CD4-positive, alpha-beta T cell (primary cell): ENCODE measurements at places on chromosomes 3 and 15. TPM values are rescaled to one million over a fixed set of nuclear protein-coding genes. Genes with fewer than 3 reads are reported as not detected.
A peak's percentile ranks its signal among the peaks of the same experiment; 100 is the strongest.

DNA sequence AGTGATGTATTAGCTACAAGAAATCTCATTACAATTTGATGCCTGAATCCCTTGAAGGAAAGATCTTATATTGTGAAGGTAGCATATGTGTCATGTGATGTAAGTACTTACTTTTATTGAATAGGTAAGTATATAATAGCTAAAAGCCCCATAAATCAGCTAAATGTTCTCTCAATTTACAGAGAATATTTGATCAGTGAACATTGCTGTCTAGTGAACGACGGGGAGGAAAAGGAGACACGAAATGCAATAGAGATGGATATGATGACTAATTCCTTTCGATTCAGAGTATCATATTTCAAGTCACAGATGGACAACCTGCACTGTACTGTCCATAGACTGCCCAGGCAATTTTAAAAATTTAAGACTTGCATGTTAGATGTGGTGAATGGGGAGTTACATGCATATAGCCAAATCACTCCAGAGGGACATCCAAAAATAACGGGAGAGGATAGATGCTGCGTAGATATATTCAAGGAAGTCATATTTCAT lies 462.1 kb upstream of the CDIN1 start:
- DNase-seq = no peak

DNA sequence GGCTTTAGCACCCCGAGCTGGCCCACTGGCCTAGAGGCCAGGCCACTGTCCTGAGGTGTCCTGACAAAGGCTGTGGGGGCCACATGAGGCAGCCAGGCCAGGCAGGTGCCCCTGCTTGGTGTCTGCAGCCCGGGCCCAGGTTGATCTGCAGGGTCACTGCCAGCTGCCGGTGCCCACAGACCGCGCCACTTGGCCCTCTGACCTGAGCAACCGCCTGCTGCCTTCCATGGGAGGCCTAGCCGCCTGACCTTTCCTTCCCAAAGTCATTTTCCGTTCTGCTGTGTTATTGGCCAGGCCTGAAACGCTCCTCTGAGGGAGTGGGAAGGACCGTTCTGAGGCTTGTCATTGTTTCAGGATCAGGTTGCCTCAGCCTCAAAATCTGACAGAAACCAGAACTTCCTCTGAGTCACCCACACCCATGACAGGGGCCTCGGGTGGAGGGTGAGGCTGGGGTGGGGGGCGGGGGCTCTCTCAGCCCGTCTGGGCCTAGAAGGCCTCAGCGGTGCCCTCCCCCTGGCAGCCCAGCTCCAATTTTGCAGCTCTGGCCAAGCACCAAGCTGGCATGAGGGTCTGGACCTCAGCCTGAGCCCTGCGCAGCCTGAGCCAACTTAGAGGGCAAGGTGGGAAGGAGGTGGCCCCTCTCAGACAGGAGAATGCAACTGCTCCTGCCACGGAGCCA lies 140.7 kb upstream of the MEF2A start:
- peak; percentile 30 for DNase-seq

DNA sequence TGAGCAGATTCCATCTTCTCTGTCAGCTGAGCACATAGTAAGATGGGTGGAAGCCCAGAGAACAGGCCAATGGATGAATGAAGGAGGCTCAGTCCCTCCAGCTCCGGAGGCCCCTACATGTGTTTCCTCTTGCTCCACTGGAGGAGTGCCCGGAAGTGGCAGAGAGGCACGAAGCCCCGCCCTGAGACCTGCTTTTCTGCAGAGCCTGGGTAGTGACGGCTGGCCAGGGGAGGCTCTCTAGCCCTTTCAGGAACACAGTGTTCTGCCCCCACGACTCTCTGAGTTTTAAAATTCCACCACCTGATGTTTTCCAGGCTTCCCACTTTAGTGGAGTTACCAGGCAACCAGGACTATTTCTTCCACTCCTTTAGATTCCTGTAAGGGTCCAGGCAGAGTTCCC lies 149.4 kb upstream of the SLC6A11 start:
- DNase-seq = no peak

DNA sequence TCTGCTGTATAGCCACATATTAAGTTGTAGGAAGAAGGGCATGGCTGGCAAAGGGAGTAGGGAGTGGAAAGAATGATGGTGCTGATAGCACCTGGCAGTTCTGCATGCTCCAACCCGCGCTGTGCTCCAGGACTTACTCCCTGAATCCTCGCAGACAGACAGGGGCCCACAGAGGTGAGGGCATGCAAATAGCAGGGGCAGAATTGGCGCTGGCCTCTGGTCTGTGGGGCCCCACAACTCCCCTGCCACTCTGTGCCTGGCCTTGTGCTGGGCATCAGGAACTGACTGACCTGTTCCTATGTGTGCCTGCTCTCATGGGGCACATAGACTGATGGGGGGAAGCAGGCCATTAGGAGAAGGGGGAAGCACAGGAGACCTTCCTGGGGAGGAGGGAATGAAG lies 20.9 kb downstream of the HDAC11 start:
- no peak for DNase-seq

GRCh38 chr15:76235186-76235826 lies 76.0 kb downstream of the ETFA start:
- no peak for DNase-seq

Gene PLCB2
- total RNA-seq = 222 TPM

GRCh38 chr3:55885721-55886120 lies 398.6 kb upstream of the WNT5A start:
- no peak for DNase-seq

DNA sequence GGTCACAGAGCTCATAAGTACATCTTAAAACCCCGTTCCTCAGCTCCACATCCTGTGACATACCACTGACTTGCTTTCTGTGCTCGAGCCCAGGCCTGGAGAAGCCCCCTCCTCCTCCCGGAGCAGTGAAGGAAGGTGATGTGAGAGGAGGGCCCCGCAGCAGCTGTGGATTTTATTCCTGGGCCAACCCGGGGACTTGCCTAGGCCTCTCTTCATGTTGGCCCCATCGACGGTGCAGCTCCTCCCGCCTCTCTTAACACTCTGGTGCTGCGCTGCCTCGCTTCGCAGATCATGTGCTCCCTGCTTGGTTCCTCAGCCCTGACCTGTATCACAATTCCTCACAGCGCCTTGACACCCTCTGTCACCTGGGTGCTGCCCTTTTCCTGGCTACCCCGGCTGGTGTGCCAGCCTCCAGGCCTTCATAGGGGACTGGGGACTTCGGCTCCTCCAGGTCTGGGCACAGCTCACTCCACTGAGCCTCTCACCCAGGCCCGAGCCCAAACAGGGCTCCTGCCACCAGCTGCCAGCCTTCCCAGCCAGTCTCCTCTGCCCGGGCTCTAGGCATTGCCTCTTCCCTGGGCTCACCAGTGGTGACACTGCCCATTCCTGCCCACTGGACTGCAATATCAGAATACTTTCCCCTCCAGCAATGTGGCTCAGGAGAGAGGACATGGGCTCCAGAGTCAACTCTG lies 21.5 kb downstream of the MAGEF1 start:
- no peak for DNase-seq

Gene SAMD7
- not detected for total RNA-seq

- DNase-seq = no peak
Observed at GRCh38 chr3:97862582-97862981, 40.8 kb downstream of the CRYBG3 start.

DNA sequence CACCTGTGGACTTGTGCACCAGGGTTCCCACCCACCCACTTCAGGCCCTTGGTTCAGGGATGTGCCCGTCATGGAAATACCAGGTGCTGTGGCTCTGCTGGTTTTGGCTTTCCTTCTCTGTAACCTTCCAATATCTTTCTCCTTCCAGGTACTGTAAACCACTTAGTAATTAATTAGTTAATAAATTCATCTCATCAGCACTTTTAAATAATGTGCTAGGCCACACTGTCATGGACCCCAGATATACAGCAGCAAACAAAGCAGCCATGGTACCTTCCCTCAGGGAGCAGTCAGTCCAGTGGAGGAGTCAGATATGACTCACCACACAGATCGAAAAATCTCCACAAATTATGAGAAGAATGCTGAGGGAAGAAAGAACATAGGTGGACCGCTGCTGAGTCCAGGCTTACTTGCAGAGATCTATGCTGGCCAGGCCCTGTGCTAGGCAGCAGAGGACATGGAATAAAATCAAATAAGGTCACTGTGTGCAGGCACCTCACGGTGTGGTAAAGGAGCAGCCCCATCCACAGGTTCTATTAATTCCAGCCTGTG lies 6.8 kb upstream of the GATA2 start:
- no peak for DNase-seq

Gene PRKAR2A
- 48.3 TPM for total RNA-seq

DNA sequence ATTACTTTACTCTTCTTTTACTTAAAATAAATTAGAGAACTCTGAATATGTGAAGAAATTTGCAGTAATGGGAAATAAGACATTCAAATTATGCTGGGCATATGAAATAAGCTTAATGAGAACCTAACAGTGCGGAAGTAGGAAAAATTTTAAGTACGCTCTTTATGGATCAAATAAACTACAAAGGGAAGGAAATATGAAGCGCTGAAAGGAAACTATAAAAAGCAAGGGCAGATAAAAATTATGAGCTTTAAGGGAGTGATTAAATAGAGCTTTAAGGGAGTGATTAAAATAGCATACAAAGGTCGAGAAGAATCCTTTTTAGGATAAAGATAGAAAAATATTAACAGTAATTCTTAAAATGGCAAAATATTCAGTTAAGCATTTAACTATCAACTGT lies 118.3 kb upstream of the AADACL2 start:
- DNase-seq = no peak

DNA sequence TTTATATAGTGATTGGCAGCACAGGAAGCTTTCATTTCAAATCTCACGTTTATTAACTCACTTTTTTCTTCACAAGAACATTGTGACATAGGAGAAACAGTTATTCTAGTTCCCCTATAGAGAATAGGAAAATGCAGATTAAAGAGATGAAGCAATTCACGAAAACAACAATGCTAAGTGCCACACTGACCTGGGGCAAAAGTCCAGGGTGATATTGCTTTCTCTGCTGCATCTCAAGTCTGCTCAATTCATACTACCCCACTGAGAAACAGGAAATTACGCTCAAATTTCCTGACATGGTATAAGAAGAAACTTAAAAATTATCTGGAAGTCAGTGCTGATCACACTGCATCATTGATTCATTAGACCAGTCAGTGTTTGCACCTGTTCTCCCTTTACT lies 66.7 kb upstream of the SEMA6D start:
- DNase-seq = no peak

- no peak for DNase-seq
Observed at GRCh38 chr15:59379531-59379930, 6.9 kb upstream of the MYO1E start.

DNA sequence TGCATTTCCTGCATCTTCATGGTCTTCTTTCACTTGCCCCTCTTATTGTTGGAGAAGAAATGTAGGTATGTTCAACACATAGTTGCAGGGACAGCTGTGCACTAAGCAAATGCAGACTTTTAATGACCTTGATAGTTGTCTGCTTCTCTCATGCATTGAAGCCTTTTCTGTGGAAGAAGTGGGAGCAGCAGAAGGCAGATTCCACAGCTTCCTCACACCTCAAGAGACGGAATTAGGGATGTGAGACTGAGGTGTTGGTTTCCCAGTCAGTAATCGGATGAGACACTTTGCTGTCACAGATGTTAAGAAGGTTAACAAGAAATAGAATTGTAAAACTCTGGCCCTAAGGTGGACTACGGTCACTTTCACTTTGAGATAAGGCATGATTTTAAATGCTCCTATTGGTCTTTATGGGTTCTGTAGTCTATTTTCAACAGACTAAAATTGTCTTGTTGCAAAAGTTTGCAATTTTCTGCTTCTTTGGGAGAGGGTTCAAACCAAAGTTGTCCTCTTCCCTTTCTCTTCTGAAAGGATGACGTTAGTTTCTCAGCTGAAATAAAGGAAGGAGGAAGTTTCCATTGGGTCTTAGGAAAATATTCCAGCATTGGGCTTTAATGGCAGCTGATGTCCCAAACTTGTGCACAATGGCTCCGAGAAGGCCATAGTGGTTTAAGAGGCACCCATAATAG lies 117.4 kb downstream of the LPP start:
- no peak for DNase-seq

DNA sequence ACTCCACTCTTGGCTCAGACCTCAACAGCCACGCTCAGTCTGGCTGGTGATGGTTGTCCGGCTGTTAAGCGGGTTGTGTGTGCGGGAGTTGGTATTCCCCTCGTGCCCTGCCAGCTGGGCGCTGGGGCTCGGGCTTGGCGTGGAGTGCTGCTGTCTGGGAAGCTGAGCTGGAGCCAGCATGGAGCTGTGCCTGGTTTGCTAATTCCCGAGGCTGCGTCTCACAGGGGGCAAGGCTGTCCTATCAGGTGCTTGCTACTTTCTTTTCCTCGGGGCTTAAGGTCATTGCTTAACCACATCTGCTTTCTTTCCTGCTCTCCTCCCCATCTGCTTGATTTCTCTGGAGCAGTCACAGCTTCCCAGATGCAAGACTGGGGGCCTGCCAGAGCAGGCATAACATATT lies 29.9 kb downstream of the PDIA5 start:
- DNase-seq = no peak

DNA sequence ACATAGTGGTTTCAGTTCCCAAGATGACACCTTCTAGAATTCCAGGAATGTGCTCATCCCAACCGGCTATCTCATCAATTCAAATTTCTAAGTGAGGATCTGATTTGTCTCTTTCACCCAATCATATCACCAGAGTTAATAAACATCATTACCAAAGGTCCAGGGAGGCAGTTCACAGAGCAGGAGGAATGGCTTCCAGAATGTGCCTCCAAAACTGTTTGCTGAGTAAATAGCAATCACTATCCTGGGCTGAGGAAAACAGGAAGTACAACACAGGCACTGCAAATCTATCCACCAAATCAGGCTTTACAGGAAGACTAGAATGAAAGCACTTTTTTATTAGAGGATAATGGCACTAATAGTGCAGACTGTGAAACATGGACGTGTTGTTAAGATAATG lies 61.5 kb downstream of the OSBPL10 start:
- no peak for DNase-seq

- DNase-seq = no peak
Observed at GRCh38 chr3:56753206-56753820, 48.4 kb downstream of the ARHGEF3 start.

DNA sequence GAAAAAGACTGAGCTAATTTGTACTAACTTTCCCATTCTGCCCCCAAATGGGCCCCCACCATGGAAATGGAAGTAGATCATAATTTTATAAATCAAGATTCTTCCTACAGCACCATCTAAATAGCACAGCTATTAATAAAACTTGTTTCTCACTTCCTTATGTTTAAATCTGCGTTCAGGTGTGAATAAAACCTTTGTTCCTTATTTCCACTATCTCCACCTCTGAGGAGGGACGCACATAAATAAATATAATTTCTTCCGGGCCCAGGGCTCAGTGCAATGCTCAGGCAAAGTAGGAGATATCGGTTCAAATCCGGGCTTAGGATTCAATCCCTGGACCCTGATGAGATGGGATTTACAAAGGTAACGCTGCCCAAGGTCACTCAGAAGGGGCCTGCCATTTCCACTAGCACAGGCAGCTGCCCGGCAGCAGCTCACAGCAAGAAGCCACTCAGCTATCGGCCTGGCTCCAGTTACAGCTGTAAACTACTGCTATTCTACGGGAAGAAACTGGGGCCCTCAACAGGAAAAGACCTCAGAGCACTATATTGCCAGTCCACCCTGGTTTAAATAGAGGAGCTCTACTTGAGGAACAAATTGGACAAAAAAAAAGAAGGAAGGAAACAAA lies 52.5 kb downstream of the FOXP1 start:
- no peak for DNase-seq

Gene HGD
- total RNA-seq = 2.0 TPM

Gene HTR3E
- not detected for total RNA-seq

GRCh38 chr15:44633603-44634002 lies 29.9 kb downstream of the SPG11 start:
- DNase-seq = no peak

Gene DNAH12
- total RNA-seq = not detected

GRCh38 chr3:195574497-195575304 lies 9.0 kb downstream of the APOD start:
- DNase-seq = no peak

Gene XYLB
- 0.25 TPM for total RNA-seq

GRCh38 chr3:81910244-81910852 lies 148.9 kb upstream of the GBE1 start:
- DNase-seq = no peak
